ENCODE measurements at places on chromosomes 3 and 15. TPM values are rescaled to one million over a fixed set of nuclear protein-coding genes. Genes with fewer than 3 reads are reported as not detected.

DNA sequence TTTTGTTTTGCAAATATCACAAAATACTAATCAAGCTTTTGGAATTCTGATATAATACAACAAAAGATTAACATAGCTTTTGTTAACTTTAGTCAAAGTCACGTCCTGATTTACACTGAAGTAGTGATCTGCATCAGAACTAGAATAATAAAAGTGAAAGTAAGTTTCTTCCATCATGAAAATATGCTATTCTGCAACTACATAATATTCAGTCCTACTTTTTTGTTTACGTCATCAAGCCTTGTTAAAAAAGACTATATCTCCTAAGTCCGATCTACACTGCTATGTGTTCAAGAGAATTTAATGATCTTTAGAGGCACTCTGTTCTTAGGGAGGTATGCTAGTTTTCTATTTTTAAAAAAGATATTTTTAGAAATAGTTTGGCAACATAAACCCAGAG, 330.1 kb downstream of the ARPP21 start:
- DNase-seq: no peak

DNA sequence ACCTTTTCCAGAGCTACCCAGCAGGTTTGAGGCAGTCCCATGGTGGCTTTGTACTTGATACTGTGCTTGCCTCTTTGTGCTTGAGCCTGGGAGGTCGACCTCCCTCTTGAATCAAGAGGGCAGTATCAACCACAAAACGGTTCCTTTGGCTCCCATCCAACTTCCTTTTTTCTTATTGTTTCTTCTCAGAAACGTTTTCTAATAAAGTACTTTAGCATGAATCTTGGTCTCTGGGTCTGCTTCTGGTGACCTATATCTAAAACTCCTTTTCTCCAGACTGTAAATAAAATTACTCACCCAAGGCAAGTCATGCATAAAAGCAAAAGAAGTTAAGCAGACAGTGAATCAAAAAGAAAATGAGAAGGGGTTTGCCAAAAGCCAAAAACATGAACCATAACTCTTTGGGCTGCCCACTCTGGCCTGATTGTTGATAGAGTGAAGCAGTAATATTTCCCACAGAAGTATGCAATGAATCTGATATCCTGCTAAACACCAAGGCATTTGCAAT, 112.2 kb upstream of the SLC4A7 start:
- DNase-seq: no peak

C3orf52 gene
- 14.5 TPM for total RNA-seq

GRCh38 chr15:34802803-34803750, 7.7 kb upstream of the ACTC1 start:
- DNase-seq: no peak

DNA sequence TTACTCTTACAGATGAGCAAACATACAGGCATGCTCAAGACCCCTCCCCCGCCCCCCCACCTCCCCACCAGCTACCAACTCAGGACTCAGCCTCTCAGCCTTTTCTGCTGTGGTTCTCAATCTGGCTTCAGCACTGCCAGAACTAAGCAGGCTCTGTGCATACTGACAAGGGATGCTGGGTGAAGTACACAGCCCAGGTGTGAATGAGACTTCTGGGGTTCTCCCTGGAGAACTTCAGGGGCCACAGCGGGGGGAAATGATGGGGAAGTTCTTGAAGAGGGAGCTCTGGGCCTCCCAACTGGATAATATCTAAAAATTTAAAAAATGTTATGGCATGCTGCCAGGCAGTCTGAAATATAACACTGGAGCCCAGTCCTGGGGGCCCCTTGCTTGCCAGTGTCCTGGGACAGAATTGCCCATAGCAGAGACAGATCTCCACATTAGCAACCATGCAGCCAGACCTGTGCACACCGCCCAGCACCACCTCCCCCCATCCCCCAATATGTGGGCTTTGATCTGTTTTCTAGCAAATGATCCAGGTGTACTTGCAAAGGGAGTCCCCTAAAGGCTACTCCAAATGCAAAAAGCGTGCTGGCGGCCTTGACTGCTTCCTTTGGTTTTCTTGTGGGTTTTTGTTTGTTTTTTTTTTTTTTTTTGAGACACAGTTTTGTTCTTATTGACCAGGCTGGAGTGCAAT, 41.4 kb downstream of the PGPEP1L start:
- DNase-seq: no peak

PDHB gene
- 34.2 TPM for total RNA-seq

GRCh38 chr3:83224101-83224868, 1462.8 kb upstream of the GBE1 start:
- no peak for DNase-seq

GRCh38 chr3:20056725-20057611, 16.7 kb downstream of the KAT2B start:
- DNase-seq: no peak

DNA sequence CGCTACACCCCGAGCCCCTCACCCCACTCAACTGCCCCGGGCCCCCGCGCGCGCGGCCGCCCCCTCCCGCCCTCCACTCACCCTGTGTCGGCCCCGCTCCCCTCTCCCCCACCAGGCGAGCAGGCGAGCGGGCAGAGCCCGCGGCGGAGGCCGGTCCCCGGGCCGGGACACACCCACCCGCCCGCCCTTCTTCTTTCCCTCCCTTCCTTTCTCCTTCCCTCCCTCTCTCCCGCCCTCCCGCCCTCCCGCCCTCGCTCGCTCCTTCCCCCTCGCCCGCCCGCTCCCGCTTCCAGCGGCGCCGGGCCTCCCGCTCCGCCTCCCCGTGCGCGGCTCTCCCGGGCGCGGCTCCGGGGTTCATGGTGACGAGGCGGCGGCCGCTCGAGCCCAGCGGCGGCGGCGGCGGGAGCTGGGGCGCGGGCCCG, at the start of gene CTDSPL:
Gene CTDSPL (plus strand): TSS at position 261 of the 422 bp plus-strand sequence. CDS start 320 bp downstream, outside the sequence.
- peak; percentile 12 for DNase-seq

EFCC1 gene
- total RNA-seq: 0.25 TPM

All from HT-29 (cell line).